ENCODE measurements at places on chromosomes 2 and 18. TPM values are rescaled to one million over a fixed set of nuclear protein-coding genes. Genes with fewer than 3 reads are reported as not detected.
A peak's percentile ranks its signal among the peaks of the same experiment; 100 is the strongest.

DNA sequence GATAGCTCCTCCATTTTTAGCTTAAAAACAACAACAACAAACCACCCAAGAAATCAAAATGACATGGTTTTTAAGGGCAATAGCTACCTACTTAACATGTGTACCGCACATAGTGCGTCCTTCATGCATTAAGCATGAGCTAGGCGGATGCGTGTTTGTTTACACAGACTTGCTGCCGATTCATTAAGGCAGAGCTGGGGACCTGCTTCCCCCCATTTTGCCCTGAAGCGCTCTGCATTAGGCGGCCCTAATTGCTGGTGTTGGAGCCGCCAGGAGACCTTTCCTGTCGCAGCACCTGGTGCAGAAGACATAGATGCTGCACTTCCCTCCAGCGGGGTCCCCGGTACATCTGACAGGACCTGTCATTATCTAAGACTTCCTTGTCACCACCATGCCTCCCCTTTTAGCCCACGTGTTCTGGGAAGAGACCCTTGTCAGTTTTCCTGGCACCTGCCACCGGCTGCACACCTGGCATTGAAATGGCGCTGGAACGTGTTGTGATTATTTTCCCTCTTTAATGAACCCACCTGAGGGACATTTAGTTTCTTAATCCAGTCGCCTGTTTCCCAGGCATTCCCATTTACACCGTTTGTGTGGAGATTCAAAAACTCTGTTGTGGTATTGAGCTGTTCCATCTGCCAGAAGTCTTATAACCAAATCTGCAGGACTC is 261.1 kb upstream of the RAB12 start:
- H3K27me3 ChIP-seq, result no peaks in the 10 kb centered on the region
- no peak for DNase-seq
- H3K4me3 ChIP-seq, result no peak overlapping the region

DNA sequence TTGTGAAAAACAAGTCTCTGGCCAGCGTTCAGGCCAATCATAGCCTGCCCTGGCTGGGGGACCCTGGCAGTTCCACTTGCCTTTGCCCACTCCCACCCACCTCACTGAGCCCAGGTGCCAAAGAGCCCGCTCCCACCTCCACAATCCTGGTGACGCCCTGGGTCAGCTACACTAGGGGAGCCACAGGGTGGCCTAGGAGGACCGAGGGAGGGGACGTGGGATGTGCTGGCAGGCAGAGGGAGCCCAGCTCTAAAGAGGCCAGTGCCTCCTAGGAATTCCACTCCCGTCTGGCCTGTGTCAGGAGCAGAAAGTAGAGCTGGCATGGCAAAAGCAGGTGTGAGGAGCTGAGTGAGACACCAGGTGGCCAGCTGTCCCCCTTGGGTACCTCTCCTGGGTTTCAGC is 49.3 kb downstream of the TNS1 start:
- H3K27ac ChIP-seq, result no peak overlapping the region
- no peaks in the 10 kb centered on the region for H3K36me3 ChIP-seq
- no peak for DNase-seq
- no peak overlapping the region for H3K4me3 ChIP-seq
- no peaks in the 10 kb centered on the region for H3K27me3 ChIP-seq

DNA sequence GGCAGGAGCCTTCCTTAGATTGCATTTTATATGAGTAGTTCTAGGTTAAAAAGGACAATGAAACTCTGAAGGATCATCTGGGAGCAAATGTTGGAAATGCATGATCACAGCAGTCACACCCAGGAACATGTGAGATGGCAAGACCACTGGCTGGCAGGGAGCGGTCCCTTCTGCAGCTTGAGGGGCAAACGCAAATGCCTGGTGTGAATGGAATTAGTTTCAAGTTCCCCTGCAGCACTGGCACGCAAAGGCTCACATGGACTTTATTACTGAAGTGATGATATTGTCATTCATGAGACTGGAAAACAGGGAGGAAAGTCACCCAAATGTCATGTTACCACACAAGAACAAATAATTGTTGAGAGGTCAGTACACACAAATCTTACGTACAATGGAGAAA is 223.3 kb downstream of the FBXO15 start:
- no peaks in the 10 kb centered on the region for H3K36me3 ChIP-seq
- no peak overlapping the region for H3K4me3 ChIP-seq
- no peaks in the 10 kb centered on the region for H3K4me1 ChIP-seq
- DNase-seq, result no peak
- no peak overlapping the region for H3K27ac ChIP-seq

DNA sequence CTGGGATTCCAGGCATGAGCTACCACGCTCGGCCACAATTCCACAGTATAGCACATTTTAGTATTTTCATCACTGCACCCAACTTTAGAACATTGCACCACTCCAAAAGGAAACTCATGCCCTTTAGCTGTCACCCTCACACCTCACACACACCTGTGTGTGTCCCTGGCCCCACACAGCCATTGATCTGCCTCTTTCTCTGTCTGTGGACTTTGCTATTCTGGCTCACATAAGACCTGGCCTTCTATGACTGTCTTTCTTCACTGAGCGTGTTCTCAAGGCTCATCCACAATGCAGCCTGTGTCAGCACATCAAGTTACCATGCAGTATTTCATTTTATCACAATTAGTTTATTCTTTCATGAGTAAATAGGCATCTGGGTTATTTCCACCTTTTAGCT is 19.7 kb upstream of the ATP9B start:
- H3K27me3 ChIP-seq, result no peaks in the 10 kb centered on the region
- no peak overlapping the region for H3K4me3 ChIP-seq
- no peak for DNase-seq
- no peak overlapping the region for H3K27ac ChIP-seq

GRCh38 chr2:74735564-74735963 is 81.5 kb downstream of the SEMA4F start:
- DNase-seq, result no peak
- peaks cover 8% of the 10 kb centered on the region for H3K27me3 ChIP-seq
- peaks cover 3% of the 10 kb centered on the region for H3K36me3 ChIP-seq
- no peak overlapping the region for H3K4me3 ChIP-seq
- H3K27ac ChIP-seq, result no peak overlapping the region
- H3K4me1 ChIP-seq, result peaks cover 7% of the 10 kb centered on the region

- H3K27ac ChIP-seq, result peak overlapping the region; percentile 99
- peaks cover 34% of the 10 kb centered on the region for H3K36me3 ChIP-seq
- peaks cover 3% of the 10 kb centered on the region for H3K27me3 ChIP-seq
- peaks cover 44% of the 10 kb centered on the region for H3K4me1 ChIP-seq
- no peak for DNase-seq
These were observed 72.2 kb upstream of the CHRNA1 start for GRCh38 chr2:174836377-174836994.

GRCh38 chr2:182973441-182974352 is 64.6 kb downstream of the NCKAP1 start:
- H3K27me3 ChIP-seq, result peaks cover 4% of the 10 kb centered on the region
- peaks cover 2% of the 10 kb centered on the region for H3K36me3 ChIP-seq
- no peak overlapping the region for H3K27ac ChIP-seq
- H3K4me1 ChIP-seq, result no peaks in the 10 kb centered on the region

DNA sequence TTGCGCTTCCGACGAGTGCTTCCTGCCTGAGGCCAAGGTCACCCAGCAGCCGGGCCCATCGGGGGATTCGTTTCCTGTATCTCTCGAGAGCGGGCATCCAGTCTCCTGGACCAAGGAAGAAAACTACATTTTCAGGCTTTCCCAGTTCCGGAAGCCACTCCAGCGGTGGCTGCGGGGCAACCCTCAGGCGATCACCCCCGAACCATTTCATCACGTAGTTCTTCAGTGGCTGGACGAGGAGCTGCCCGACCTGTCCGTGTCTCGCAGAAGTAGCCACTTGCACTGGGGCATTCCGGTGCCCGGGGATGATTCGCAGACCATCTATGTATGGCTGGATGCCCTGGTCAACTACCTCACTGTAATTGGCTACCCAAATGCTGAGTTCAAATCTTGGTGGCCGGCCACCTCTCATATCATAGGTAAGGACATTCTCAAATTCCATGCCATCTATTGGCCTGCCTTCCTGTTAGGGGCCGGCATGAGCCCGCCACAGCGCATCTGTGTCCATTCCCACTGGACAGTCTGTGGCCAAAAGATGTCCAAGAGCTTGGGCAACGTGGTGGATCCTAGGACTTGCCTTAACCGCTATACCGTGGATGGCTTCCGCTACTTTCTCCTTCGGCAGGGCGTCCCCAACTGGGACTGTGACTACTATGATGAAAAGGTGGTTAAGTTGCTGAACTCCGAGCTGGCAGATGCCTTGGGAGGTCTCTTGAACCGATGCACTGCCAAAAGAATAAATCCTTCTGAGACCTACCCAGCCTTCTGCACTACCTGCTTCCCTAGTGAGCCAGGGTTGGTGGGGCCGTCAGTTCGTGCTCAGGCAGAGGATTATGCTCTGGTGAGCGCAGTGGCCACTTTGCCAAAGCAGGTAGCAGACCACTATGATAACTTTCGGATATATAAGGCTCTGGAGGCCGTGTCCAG is 1.0 kb downstream of the MARS2 start:
- peak overlapping the region; percentile 92 for H3K4me3 ChIP-seq
- peak overlapping the region; percentile 87 for H3K27ac ChIP-seq
- peaks cover 42% of the 10 kb centered on the region for H3K4me1 ChIP-seq

DNA sequence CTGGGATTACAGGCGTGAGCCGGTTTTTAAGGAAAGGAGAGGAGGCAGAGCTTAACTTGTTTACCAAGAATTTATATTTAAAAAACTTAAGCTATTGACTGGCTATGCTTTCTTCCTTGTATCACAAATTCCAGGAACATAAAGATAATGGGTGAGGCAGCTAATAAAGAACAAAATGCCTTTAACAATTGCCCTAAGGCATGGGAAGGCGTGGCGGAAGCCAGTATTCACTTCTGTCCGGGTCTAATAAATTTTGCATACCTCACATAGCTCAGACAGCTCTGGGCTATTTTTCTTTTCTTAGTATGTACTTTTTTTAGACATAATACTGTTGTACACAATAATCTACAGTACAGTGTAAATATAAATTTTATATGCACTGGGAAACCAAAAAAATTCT is 1.0 kb upstream of the LDAH start:
- no peak overlapping the region for H3K4me3 ChIP-seq
- peaks cover 5% of the 10 kb centered on the region for H3K4me1 ChIP-seq
- no peaks in the 10 kb centered on the region for H3K27me3 ChIP-seq
- no peak overlapping the region for H3K27ac ChIP-seq
- no peak for DNase-seq
- H3K36me3 ChIP-seq, result peaks cover 15% of the 10 kb centered on the region

- no peaks in the 10 kb centered on the region for H3K27me3 ChIP-seq
- DNase-seq, result no peak
- H3K4me1 ChIP-seq, result no peaks in the 10 kb centered on the region
These were observed 36.7 kb downstream of the LMAN2L start for GRCh38 chr2:96703021-96703751.

- H3K36me3 ChIP-seq, result peaks cover 22% of the 10 kb centered on the region
- H3K4me3 ChIP-seq, result no peak overlapping the region
- peaks cover 10% of the 10 kb centered on the region for H3K4me1 ChIP-seq
- no peak overlapping the region for H3K27ac ChIP-seq
- H3K27me3 ChIP-seq, result no peaks in the 10 kb centered on the region
These were observed 13.6 kb downstream of the ABI2 start for GRCh38 chr2:203341741-203342310.

DNA sequence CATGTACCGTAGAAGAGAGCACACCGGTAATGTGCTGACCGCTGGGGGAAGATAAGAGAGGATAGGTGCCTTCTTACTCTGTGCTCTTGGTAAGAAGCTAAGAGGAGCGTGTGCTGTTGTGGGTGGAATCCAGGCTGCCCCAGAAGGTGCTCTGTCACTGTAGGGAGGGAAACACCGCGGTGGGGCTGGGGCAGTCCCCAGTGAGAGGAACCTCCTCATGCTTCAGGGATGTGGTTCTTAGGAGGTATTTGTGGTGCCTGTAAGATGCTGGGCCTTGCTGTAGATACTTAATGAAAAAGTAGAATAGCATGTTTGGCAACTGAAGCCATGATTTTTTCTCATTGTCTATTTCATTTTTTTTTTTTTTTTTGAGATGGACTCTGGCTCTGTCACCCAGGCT is 1.1 kb downstream of the COLEC11 start:
- peak; percentile 76 for DNase-seq
- H3K27ac ChIP-seq, result no peak overlapping the region
- no peak overlapping the region for H3K4me3 ChIP-seq
- H3K4me1 ChIP-seq, result peaks cover 22% of the 10 kb centered on the region

- no peaks in the 10 kb centered on the region for H3K27me3 ChIP-seq
- peaks cover 67% of the 10 kb centered on the region for H3K4me1 ChIP-seq
- H3K36me3 ChIP-seq, result peaks cover 7% of the 10 kb centered on the region
- H3K4me3 ChIP-seq, result no peak overlapping the region
- peak overlapping the region; percentile 62 for H3K27ac ChIP-seq
- DNase-seq, result no peak
These were observed 7.7 kb downstream of the MGAT5 start for GRCh38 chr2:134261398-134262131.

DNA sequence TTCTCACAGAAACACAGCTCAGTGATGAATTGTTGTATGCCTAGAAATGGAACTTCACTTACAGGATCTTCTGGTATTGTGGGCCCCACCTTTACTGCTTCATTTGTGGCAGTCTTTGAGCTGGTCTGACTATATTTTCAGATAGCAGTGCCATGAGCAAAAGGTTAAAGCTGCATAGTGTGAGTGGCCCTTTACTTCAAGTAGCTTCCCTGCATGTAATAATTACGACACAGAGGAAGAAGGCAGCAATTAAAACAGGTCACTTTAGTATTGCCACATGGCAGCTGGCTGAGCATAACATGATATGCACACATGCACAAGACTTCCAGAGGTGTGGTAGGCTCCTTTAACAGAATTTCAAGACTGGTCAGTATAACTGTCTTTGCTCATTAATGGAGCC is 426.3 kb upstream of the ZEB2 start:
- no peak overlapping the region for H3K27ac ChIP-seq
- H3K4me3 ChIP-seq, result no peak overlapping the region
- H3K36me3 ChIP-seq, result no peaks in the 10 kb centered on the region
- no peaks in the 10 kb centered on the region for H3K4me1 ChIP-seq

- H3K4me1 ChIP-seq, result no peaks in the 10 kb centered on the region
- peaks cover 2% of the 10 kb centered on the region for H3K36me3 ChIP-seq
- H3K27ac ChIP-seq, result no peak overlapping the region
- DNase-seq, result no peak
- no peaks in the 10 kb centered on the region for H3K27me3 ChIP-seq
These were observed 96.5 kb downstream of the DLGAP1 start for GRCh38 chr18:4358618-4359017.

GRCh38 chr2:1278861-1279260 is 134.4 kb upstream of the TPO start:
- peaks cover 8% of the 10 kb centered on the region for H3K36me3 ChIP-seq
- H3K27me3 ChIP-seq, result peaks cover 3% of the 10 kb centered on the region

GRCh38 chr2:36530983-36531354 is 67.0 kb downstream of the FEZ2 start:
- no peaks in the 10 kb centered on the region for H3K27me3 ChIP-seq
- peaks cover 8% of the 10 kb centered on the region for H3K36me3 ChIP-seq
- DNase-seq, result no peak
- peaks cover 2% of the 10 kb centered on the region for H3K4me1 ChIP-seq
- no peak overlapping the region for H3K27ac ChIP-seq
- H3K4me3 ChIP-seq, result no peak overlapping the region

- DNase-seq, result no peak
- H3K36me3 ChIP-seq, result no peaks in the 10 kb centered on the region
- no peak overlapping the region for H3K4me3 ChIP-seq
- H3K27ac ChIP-seq, result no peak overlapping the region
- H3K4me1 ChIP-seq, result no peaks in the 10 kb centered on the region
These were observed 485.1 kb upstream of the SETBP1 start for GRCh38 chr18:44195394-44196140.

ASTL gene
- total RNA-seq, result 23.3 TPM

SEMA4F gene
- total RNA-seq, result 4.2 TPM

GRHL1 gene
- 0.49 TPM for total RNA-seq

ANKAR gene
- 2.4 TPM for total RNA-seq

ALPP gene
- total RNA-seq, result not detected

Measured in activated naive CD8-positive, alpha-beta T cell treated with anti-CD3 and anti-CD28 coated beads for 36 hours (primary cell).